EL (cell line): ENCODE measurements at places on chromosomes 11 and 22.

DNA sequence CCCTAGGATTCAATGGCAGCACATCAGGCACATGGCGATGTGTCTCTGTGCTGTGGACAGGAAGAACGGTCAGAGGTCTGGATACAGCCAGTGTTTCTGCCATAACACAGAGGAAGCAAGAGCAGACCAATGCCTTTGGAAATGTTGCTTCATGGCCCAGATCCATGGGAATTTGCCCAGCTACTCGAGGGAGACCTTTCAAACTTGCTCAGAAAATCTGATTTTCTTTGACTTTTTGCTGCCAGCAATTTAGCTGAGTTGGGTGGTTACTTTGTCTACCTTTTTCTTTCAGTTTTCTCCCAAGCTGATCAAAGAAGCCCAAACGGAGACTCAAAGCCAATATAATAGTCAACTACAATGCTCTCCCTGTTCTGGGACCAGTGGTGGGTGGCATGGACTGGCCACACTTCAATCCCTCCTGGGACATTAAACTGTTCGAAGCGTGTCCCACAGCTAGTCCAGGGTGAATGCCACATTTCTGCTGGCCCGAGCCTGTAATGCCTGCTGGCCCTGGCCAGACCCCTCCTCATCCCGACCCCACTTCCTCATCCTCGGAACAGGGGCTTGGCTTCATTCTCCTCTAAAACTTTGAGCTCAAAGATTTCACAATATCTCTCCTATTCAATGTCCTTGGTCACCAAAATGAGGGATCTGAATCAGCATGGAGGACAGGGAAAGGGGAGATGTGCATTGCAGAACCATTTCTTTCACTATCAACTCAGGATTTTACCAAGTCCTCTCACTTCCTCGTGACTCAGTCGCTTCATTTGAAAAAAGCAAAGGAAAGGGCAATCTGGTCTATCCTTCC lies 93.3 kb downstream of the ABTB2 start:
- DNase-seq, result no peak

DNA sequence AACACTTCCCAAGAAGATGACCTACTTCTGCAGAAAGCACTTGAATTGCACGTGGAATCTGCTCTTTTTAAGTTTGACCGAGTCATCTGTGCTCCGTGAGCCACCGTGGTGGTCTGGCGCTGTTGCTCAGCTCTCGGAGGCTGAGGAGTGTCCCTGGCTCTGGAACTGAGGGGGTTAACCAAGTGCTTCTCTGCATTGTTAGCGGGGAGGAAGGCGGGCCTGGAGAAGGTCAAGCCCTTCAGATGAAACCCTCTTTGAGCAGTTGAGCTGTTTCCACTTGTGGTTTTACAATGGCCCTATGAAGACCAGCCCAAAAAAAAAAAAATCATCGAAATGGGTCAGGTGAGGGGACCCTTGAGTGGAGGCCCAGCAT lies 286.4 kb downstream of the NTM start:
- no peak for DNase-seq

DNA sequence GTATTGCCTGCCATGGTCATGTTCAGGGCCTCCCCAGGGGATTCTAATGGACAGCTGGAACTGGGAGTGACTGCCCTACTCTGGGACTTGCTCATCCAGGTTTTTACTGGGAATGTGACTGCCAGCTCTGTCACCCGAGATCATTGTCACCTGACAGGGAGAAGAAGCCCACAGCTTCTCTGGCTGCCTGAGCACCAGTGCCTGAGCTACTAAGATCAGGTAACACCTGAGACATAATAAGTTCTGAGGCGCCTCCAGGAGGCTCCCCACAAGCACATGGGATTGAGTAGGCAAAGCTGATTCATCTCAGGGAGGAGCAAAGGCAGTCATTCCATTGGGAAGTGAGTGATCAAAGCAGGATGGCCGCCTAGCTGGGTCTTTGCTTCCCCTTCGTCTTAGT lies 84.2 kb upstream of the GALNT18 start:
- DNase-seq, result peak; percentile 6

DNA sequence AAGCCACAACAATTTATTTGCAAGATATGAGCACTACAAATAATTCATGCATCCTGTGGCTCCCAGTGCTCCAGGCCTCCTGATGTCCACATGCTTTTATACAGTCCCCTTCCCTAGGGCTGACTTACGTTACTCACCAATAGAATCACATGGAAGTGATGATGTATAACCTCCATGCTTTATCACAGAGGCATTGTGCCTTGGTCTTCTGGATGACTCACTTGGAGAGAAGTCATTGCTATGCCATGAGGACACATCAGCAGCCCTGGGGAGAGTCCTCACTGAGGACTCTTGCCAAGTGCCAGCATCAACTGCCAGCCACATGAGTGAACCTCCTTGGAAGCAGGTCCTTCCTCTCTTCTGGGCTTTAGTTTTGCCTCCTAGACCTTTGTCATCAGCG lies 22.0 kb upstream of the IGSF9B start:
- DNase-seq, result peak; percentile 37

GRCh38 chr22:49203859-49204598 lies 623.6 kb downstream of the BRD1 start:
- DNase-seq, result no peak

DNA sequence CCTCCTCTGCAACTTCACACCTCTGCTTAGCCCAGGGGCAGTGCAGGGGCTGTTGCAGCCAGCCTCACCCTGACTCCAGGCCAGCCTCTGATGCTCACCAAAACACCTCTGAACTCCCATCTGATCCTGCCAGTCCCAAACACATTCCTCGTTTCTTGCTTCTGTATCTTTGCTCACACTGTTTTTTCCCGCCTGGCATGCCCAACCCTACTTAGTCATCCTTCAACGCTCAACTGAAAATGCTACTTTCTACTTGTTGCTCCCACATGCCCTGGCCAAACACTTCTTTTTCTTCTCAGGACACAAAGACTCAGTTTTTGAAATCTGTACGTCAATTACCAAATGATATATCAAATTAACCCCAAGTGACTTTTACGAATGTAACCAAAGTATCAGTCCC lies 140.8 kb upstream of the ZBED5 start:
- DNase-seq, result no peak

DNA sequence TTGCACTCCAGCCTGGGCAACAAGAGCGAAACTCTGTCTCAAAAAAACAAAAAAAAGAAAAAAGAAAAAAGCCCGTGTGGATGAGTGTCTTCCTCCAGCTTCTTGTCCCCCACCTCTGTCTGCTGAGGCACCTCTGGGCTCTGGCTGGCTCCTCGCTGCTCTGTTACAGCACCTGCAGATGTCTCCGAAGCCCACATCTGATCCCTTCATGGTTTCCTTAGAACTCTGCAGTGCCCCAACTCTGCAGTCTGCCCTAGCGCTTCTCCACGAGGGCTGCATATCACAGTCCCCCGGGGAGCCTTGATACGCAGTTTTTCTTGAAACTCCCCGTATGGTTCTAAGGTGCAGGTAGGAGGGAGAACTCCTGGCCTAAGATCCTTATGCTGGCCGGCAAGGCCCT lies 15.9 kb downstream of the KCTD17 start:
- DNase-seq, result no peak

- peak; percentile 22 for DNase-seq
Observed at GRCh38 chr11:38818720-38819119, 2220.7 kb upstream of the RAG2 start.

DNA sequence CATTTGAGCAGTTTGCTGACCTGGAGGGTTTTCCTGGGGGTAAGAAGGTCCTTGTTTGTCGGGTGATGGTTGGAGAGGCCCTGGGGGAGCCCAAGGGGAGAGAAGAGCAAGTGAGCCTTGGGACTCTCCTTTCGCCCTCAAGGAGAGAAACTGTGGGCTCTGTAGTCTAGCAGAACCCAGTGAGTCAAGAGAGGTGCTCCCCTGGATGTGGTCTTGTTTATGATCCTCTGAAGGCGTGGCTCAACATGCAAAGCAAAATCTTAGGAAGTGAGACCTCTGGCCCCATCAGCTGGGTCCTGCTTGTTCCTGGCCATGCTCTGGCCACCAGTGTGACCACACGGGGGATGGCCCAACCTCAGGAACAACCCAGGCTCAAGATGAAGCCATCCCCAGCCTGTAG lies 66.5 kb upstream of the ALX4 start:
- no peak for DNase-seq

DNA sequence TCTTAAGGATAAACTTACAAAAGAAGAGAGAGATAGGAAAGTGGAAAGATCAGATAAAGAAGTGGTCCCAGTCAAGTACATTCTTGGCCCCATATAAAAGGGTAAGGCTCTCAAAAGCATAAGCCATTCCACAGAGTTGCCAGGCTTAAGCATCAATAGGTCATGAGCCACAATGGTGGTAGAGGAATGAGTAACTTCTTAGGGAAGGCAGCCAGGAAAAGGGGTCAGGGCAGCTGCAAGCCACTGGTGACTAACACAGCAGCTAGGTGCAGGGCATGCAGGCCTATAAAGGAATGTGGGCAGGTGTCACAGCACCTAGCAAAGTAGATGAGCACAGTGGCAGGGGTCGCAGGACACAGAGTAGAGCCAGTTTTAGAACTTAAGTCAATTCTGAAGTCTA lies 302.6 kb upstream of the FAT3 start:
- DNase-seq, result peak; percentile 2

DNA sequence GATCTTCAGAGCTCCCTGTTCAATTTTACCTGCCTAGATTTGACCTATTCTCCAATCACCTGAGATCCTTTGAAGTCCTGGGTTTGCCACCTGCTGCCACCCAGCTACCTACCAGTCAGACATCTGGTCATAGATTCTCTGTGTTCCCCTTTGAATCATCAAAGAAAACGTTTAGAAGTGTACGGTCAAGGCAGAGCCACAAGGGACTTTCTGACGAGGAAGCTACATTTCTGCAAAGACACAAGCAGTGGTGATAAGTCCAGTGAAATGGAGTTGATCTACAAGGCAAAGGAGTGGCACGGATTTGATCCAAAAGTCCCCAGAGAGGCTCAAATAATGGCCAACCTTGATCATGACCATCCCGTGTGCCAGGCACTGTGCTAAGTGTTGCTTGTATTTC lies 549.9 kb downstream of the MIAT start:
- DNase-seq, result no peak

DNA sequence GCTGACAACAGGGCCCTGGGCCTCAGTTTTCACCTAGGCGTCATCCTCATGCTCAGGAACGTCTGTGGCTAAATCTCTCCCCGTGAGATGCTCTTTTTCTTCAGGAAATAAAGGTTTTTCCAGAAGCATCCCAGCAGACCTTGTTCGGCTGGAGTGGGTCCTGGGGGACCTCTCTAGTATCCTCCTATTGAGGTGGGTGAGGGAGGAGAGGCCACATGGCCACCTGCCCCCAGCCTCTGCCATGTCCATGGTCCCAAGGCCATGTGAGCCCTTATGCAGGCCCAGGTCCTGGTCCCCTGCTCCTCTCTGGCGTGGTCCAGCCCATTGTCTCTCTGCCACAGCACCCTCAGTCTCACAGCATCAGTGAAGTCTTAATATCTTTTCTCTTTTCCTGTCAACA lies 22.0 kb downstream of the ALG12 start:
- DNase-seq, result no peak

GRCh38 chr11:44516688-44517507 lies 48.6 kb upstream of the CD82 start:
- DNase-seq, result no peak

- no peak for DNase-seq
Observed at GRCh38 chr11:130102301-130103249, 32.9 kb downstream of the APLP2 start.

- DNase-seq, result peak; percentile 16
Observed at GRCh38 chr22:17120711-17121232, 388 bp downstream of the TMEM121B start.
